Fibroblast of skin of abdomen (primary cell): ENCODE measurements at places on chromosomes 4 and X.

- DNase-seq = peak; percentile 15
Observed at GRCh38 chr4:20684852-20685763, 15.2 kb upstream of the PACRGL start.

DNA sequence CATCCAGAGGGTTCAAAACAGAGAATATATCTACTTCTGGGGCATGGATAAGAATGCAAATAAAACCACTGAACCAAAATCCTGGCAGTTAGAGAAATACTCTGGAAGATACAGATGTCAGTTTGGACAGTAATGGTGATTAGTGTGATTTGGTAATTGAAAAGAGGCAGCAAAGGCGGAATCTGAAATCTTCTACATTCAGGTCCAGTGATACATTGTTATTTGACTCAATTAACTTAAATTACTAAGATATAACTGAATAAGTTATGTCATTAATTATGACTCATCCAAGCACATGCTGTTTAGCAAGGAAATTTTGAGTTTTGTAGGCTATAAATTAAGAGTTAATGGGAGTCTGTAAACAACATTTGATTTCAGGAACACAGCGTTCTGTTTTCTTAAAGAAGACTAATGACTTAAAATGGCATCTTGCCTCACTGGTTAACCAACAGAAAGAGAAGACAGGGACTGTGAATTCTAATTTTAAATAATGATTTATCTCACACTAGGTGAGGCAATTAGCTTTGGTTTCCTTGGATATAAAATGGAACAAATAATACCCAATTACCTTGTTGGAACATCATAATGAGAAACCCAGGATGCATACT is 937.1 kb downstream of the PDHA2 start:
- no peak for DNase-seq

- no peak for DNase-seq
Observed at GRCh38 chr4:53076374-53076958, 214.3 kb downstream of the RASL11B start.

DNA sequence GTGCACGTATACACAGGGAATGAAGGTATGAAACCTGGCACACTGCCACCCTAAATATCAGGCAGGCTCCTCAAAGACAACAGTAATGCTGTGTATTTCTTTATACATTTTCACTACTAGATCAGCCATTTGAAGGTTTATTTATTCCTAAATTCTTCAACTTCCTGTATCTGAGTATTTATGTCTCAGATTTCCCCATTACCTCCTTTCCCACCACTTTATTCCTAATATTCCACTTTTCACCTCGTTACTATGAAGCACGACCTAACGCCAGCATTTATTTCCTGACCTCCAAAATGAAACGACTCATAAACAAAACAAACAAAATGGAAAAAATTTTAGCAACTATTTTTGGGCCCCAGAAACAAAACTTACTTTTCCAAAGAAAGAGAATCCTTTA is 69.6 kb downstream of the MAML3 start:
- no peak for DNase-seq

- DNase-seq = peak; percentile 49
Observed at GRCh38 chr4:79682161-79682560, 274.1 kb upstream of the GK2 start.

GRCh38 chr4:183797445-183798300 is 107.4 kb upstream of the STOX2 start:
- no peak for DNase-seq

DNA sequence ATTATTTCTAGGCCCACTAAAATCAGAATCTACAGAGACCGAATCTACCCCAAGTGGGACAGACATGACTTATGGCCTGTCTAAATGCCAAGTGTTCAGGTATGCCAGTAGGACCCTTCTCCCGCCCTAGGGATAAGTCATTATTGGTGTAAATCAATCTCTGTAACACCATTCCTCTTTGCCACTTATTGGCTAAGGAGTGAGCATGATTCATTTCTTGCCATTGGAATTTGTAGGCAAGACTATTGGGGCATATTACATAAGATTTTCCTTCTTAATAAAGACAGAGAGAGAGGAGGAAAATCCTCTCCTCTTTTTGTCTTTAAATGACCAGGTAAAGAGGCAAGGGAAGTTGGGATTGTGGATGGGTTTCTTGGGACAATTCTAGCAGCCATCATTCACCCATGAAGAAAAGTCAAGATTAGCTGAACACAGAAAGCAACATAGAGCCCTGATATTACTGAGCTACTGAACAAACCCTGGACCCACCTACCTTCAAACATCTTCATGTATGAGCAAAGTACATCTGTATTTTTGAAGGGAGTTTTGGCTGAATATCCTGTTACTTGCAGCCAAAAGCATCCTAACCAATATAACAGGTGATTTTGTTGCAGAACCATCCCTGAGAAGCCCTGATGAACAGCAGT is 2.6 kb downstream of the SLC9B2 start:
- peak; percentile 17 for DNase-seq

DNA sequence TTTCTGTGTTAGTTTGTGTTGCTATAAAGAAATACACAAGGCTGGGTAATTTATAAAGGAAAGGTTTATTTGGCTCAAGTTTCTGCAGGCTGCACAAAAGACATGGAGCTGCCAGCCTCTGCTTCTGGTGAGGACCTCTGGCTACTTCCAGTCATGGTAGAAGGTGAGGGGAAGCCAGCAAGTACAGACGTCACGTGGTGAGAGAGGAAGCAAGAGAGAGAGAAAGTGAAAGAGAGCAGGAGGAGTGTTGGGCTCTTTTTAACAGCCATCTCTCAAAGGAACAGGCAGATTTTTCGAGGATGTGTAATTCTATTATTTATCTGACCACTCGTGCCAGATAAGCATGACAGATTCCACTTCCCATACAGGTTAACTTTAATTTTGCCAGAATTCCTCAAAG is 1199.1 kb downstream of the ADGRL3 start:
- no peak for DNase-seq

- DNase-seq = peak; percentile 46
Observed at GRCh38 chr4:78057135-78057599, at the start of gene FRAS1. Gene FRAS1 (plus strand): TSS chr4:78057323. CDS start chr4:78058010, 687 bp downstream.

GRCh38 chrX:34879886-34880285 is 62.7 kb upstream of the FAM47B start:
- DNase-seq = no peak

DNA sequence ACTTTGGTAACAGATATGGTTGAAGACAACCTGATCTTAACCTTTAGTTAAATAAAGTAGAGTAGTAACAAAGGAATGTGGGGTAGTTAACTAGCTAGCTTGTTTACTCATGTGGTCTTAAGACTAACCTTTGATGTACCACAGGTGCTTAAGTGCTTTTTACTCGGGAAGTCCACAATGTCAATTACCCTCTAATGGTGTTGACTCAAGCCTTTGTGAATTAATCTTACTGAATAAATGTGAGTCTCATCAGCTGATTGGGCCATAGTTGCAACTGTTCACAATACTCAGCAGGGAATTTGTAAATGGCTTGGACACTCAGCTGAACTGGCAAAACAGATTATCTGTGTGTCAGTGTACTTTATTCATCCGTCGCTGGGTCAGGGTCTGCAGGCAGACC is 119.0 kb upstream of the UGT8 start:
- no peak for DNase-seq

DNA sequence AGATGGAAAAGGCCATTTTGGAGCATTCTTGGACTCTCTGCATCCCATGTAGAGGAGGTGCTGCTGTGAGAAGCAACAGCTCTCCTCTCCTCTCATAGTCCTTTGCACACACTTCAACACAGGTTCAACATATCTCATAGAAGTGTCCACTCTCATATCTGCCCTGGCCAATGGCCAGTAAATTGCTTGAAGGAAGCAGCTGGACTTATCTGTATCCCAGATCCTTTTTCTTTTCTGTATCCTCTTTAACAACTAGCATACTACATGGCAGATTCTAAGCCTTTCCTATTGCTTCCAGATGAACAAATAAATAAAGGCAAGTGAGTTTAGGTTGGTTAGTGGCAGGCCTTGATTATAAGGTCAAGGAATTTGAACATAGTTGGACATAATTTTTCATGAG is 122.0 kb downstream of the HS6ST2 start:
- DNase-seq = no peak

GRCh38 chrX:9626379-9626778 is 139.3 kb downstream of the GPR143 start:
- DNase-seq = no peak

GRCh38 chr4:95204873-95205272 is 343.9 kb downstream of the UNC5C start:
- no peak for DNase-seq

DNA sequence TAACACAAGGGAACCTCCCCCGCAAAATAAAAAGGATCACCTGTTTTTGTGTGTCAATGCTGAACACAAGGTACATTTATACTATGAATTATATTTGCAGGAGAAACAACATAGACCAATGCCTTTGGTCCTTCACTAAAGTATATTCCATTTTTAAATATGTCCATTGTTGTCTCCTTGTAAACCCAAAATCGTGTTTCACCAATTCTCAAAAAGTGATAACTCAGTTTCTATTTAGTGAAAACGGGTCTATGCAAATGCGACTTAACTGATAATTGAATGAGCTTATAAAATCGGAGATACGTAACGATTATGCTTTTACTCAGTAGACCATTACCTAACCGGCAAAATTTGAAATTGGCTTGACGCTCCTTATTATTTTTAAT is 2.1 kb downstream of the BRWD3 start:
- DNase-seq = no peak

- no peak for DNase-seq
Observed at GRCh38 chr4:22988526-22988925, 295.8 kb downstream of the GBA3 start.

DNA sequence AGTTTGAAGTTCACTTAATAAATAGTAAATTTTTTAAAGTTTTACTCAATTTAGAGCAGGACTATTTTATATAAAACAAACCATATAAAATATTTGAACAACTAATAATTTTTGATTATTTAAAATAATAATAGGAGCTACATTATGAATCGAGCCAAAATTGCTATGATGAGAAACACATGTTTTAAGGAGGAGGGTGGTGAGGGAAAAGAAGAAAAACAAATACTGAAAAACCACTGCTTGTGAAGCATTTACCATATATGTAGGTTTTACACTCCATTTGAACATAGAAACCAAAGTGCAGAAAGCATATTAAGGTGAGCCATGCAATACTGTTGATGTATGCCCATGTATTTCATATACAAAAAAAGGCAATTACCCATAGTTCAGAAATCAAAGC is 448.9 kb downstream of the FSTL5 start:
- DNase-seq = peak; percentile 35

DNA sequence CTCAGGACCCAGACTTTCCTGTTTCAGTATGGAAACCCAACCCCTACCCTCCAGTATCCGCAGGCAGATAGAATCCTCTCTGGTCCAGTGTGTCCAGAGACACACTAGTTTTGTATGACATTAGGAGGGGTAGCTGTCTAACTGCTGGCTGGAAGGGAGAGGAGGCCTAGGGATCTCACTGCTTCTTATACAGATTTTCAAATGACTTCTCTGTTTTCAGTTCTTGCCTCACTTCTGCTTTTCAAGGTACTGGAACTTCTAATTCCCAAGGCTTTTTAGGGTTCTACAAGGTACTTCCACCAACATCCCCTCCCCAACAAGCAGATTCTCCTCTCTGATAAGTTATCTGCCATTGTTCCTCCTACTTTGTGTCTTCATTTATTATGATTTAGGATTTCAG is 6.1 kb downstream of the SGCB start:
- no peak for DNase-seq

DNA sequence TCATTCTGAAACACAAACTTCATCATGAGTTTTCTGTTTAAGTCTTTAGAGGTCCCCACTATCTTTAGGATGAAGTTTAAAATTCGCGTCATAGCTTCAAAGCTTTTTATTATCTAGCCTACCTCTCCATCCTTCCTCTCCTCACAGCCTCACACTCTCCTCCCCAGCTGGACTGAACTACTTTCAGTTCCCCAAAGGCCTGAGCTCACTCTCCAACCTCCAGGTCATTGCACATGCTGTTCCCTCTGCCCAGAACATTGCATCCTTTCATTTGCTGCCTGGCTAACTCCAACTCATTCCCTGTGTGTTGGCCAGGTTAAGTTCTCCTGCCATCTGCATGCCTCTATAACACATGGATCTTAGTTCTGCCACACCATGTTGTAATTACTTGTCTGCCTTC is 2.9 kb upstream of the OTUD5 start:
- DNase-seq = no peak

DNA sequence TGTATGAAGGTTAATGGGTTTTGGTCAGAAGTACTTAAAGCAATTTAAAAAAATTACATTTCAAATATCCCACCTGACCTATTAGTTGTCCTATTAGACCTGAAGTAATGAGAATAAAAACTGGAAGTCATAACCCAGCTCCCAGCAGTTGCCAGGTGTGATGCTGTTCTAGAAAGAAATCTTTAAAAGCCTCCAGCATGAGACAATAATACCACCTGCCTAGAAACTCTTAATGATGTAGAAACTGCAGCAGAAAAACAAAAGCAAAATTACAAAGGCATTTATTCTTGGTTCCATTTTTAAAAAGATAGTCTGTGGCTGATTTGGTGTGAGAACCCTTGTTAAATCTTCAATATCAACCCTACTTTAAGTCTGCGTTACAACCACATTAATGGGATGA is 1137.7 kb upstream of the TENM3 start:
- no peak for DNase-seq

DNA sequence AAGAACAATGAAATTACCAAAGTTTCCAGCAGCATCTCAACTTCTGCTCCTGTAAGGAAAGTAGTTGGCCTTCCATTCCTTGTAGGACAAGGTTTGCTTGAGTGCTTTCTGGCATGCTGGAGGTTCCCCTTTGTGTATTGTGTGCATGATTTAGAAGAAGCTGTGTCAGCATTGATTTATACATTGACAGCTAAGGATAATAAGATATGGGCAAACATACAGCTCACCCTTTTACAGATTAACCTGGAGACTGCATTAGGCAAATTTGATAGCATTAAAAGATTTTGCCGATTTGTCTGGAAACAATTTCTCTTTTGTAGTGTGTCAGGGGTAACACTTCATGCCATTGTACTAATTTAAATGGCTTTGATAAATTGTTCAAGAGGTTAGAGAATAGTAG is 221.8 kb upstream of the PACRGL start:
- DNase-seq = no peak

DNA sequence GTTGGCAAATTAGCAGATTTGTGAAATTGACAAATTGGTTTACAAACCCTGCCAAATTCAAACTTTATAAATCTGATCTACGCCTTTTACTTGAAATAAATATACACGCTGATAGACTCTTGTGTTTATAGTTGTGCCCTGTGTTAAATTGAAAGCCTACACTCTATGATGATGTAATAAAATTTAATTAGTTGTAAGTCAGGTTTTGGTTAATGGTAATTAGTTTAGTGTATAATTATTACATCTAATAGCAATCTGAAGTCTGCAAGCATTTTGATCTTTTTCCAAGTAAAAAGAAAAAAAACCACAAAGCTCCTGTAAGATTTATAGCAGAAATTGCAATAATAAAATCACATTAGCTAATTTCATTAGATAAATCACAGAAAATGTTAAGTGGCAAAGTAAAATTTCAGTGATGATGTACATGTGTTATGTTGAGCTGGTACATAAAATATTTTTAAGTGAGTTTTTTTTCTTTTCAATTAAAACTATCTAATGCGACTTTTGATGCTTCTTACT is 72.7 kb upstream of the TENM3 start:
- DNase-seq = no peak
